Spinal cord (tissue), 10 donors: ENCODE measurements at places on chromosomes 3 and 15.

DNA sequence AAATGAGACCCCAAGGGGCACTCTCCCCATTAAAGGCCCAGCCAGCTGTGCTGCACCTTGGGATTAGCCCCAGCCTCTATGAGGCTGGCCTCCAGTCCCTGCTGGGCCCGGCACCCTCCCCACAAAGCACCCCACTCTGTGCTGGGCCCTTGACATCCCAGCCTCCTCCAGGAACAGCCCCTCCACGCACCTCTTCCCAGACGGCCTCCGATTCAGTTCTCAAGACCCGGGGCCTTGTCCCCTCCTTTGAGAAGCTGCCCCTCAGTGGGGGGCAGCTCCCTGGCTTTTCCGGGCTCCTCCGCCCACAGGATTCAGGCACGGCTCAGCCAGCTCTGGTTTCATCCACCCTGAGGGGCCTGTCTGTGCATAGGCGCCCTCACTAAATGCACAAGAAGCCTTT is 144.1 kb downstream of the LRRK1 start:
- H3K27ac ChIP-seq: peak overlapping the region; percentile 74
- peaks cover 12% of the 10 kb centered on the region for H3K36me3 ChIP-seq
- no peak overlapping the region for H3K4me3 ChIP-seq
- H3K4me1 ChIP-seq: peaks cover 72% of the 10 kb centered on the region

- peaks cover 19% of the 10 kb centered on the region for H3K4me1 ChIP-seq
- H3K4me3 ChIP-seq: no peak overlapping the region
- no peak overlapping the region for H3K27ac ChIP-seq
- no peak for DNase-seq
- no peaks in the 10 kb centered on the region for H3K36me3 ChIP-seq
Observed at GRCh38 chr3:127408684-127409420, 121.0 kb upstream of the PRR20G start.

- no peaks in the 10 kb centered on the region for H3K4me1 ChIP-seq
- H3K27ac ChIP-seq: no peak overlapping the region
- DNase-seq: no peak
- no peak overlapping the region for H3K4me3 ChIP-seq
- peaks cover 4% of the 10 kb centered on the region for H3K36me3 ChIP-seq
- H3K27me3 ChIP-seq: no peaks in the 10 kb centered on the region
Observed at GRCh38 chr15:48595981-48596380, 49.5 kb downstream of the FBN1 start.

DNA sequence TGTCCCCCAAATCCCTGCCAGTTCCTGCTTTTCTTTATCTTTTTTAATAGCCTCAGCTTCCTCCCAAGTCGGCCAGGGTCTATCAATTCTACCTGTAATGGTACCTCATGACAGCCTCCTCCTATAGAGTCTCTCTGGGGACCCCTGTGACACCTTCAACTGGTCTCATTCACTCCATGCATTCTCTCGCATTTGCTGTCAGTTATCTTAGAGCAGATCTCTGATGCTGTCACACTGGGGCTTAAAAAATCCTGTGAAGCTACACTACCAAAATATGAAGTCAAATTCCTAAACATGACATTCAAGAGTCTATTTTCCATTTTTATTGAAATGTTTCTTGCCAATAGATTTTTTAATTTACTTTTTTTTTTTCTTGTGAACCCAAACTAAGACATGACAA is 5.5 kb downstream of the VPS39 start:
- H3K27me3 ChIP-seq: no peaks in the 10 kb centered on the region
- H3K4me1 ChIP-seq: no peaks in the 10 kb centered on the region
- H3K4me3 ChIP-seq: no peak overlapping the region

GRCh38 chr15:45690581-45691260 is 55.9 kb downstream of the SQOR start:
- DNase-seq: no peak
- no peak overlapping the region for H3K4me3 ChIP-seq
- H3K27me3 ChIP-seq: no peaks in the 10 kb centered on the region
- H3K4me1 ChIP-seq: no peaks in the 10 kb centered on the region
- H3K27ac ChIP-seq: no peak overlapping the region

DNA sequence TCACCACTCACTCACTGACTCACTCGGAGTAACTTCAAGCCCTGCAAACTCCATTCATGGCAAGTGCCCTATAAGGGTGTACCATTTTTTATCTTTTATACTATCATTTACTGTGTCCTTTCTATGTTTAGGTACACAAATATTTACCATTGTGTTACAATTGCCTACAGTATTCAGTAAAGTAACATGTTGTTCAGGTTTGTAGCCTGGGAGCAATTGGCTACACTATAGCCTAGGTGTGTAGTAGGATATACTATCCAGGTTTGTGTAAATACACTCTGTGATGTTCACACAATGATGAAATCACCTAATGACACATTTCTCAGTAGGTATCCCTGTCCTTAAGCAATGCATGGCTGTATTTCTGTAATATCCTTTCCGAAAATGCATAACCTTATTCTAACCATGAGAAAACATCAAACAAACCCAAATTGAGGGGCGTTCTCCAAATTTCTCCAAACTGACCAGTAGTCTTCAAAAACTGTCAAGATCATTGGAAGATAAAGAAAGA is 17.9 kb upstream of the CNOT10 start:
- no peak for DNase-seq
- no peaks in the 10 kb centered on the region for H3K4me1 ChIP-seq
- no peak overlapping the region for H3K27ac ChIP-seq
- no peaks in the 10 kb centered on the region for H3K27me3 ChIP-seq
- no peaks in the 10 kb centered on the region for H3K36me3 ChIP-seq
- no peak overlapping the region for H3K4me3 ChIP-seq

DNA sequence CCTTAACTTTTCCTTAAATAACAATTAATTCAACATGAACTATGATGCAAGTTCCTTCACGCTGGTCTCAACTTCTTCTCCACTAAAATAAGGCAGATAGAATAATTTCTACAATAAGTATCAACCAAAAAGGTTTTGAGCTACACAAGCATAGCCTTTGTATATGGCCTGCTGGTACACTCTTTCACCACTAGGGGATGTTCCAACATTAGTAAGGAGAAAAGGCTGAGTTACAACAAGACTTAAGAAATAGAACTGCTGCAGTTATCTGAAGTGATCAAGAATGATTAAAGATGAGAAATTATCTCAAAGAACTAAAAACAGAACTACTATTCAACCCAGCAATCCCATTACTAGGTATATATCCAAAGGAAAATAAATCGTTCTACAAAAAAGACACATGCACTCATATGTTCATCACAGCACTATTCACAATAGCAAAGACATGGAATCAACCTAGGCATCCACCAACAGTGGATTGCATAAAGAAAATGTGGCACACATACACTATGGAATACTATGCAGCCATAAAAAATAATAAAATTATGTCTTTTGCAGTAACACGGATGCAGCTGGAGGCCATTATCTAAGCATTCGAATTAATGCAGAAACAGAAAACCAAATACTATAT is 14.4 kb downstream of the ATP13A3 start:
- DNase-seq: no peak
- no peaks in the 10 kb centered on the region for H3K36me3 ChIP-seq
- H3K27me3 ChIP-seq: no peaks in the 10 kb centered on the region
- H3K27ac ChIP-seq: no peak overlapping the region
- no peak overlapping the region for H3K4me3 ChIP-seq

DNA sequence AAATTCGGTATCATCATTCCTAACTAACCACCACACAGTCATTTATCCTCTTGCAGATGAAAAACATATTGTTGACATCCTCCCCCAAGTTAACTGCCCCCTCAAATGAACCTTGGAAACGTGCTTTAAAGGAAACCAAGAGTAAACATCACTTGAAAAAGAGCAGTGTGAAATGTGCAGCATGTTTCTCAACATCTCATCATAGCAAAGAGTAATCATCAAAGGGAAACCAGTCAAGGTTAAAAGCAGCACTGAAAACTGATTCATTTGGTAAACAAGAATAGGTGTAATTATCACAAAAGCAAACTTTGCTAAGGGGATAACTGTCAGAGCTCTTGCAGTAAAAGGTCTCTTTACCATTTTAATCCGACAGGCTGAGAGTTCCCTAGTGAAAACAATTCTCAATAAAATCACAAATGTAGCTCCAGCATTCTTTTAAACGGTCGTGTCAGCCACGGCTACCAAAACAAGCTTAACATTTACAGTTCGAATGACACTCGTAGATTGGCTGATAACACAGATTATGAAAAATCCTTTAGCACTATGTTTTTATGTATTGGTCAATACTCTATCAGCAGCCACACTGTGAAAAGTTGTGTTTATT is 461.0 kb downstream of the GBE1 start:
- H3K4me3 ChIP-seq: no peak overlapping the region
- no peaks in the 10 kb centered on the region for H3K4me1 ChIP-seq
- no peak for DNase-seq
- H3K27me3 ChIP-seq: no peaks in the 10 kb centered on the region

- no peaks in the 10 kb centered on the region for H3K36me3 ChIP-seq
- no peak overlapping the region for H3K27ac ChIP-seq
- no peak overlapping the region for H3K4me3 ChIP-seq
- peaks cover 3% of the 10 kb centered on the region for H3K4me1 ChIP-seq
Observed at GRCh38 chr3:193883551-193883950, 252.4 kb upstream of the HES1 start.

- no peak overlapping the region for H3K4me3 ChIP-seq
- no peaks in the 10 kb centered on the region for H3K27me3 ChIP-seq
- DNase-seq: no peak
- H3K4me1 ChIP-seq: no peaks in the 10 kb centered on the region
- no peaks in the 10 kb centered on the region for H3K36me3 ChIP-seq
Observed at GRCh38 chr3:164832216-164832615, 246.1 kb downstream of the SI start.
